Suppressor macrophage (primary cell): ENCODE measurements at places on chromosomes 1 and 21.

GRCh38 chr1:944341-945325, 14.4 kb downstream of the NOC2L start:
- no peak for DNase-seq

- peak; percentile 79 for DNase-seq
These were observed 87.5 kb upstream of the SGIP1 start for GRCh38 chr1:66446261-66447001.

- no peak for DNase-seq
These were observed 14.0 kb downstream of the KDF1 start for GRCh38 chr1:26946270-26946669.

DNA sequence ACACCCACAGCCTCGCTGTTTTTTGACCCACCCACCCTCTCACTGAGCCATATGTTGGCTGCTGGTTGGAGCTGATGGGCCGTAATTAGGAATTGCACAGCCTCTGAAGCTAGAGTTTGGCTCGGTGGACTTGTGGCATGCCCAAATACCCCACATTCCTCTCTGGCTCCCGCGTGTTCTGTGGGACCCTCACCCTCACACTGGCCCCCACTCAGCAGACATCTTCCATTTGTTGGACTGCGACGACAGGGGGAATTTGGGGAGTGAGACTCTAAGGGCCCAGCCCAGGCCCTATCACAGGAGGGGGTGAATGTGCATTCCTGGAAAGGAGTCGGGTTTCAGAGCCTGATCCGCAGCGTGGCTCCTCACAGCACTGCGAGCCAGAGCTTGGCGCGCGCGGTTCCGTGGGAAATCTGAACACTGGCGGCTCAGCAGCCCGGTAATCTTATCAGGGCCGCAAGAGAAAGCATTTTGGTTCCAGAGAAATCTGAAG, 5.2 kb downstream of the RCSD1 start:
- DNase-seq, result no peak

DNA sequence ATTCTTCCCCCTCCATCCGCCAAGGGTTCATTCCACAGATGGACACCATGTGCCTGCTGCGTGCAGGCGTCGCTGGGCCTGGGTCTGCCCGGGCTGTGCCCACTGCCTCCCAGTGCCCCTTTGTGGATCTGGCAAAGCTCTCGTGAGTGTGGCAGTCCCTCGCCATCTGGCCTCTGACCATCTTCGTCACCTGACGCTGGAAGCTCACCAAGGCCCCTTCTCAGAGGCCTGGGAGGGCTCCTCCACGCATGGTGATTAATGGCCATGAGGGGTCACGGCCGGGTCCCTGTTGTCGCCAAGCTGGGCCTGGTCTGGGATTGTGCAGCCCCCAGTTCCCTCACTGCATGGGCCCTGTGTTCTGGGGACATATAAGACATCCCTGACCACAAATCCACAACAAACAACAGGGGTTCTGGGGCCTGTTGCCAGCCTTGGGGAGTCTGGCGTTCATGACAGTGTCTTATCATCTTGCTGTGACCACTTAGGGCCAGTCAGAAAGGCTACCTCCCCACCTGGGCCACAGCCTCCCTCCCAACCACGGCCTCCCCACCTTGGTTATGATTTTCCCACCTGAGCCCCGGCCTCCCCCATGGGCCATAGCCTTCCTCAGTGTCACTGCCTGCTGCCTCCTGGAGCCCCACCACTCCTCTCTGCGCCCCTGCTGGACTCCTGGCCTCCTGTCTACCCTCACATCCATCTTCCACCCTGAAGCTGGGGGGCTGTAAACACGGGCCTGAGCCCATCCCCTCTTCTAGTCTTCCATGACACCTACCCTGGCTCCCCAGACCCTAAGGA, 27.9 kb downstream of the SLC45A1 start:
- DNase-seq, result no peak

- DNase-seq, result no peak
These were observed 212.8 kb downstream of the DYRK1A start for GRCh38 chr21:37579356-37579755.

GRCh38 chr21:46489800-46490199, 31.1 kb downstream of the DIP2A start:
- no peak for DNase-seq

- no peak for DNase-seq
These were observed 23.5 kb upstream of the LRRN2 start for GRCh38 chr1:204709021-204709420.

DNA sequence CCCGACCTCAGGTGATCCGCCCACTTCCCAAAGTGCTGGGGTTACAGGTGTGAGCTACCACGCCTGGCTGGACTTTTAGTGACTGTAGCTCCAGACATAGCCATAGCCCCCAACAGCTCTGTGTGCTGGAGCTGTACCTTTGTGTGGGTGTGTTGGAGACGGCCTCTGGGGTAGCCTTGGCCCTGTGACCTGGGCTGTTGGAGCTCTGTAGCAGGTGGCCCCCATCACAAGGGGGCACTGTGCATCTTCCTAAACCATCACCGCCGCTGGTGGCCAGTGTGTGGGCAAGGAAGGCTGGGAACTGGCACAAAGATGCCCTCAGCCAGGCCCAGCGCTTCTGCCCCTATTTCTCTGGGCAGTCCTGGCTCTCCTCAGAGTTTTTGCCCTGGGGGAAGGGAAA, 38.4 kb upstream of the FOXO6 start:
- DNase-seq, result peak; percentile 58

DNA sequence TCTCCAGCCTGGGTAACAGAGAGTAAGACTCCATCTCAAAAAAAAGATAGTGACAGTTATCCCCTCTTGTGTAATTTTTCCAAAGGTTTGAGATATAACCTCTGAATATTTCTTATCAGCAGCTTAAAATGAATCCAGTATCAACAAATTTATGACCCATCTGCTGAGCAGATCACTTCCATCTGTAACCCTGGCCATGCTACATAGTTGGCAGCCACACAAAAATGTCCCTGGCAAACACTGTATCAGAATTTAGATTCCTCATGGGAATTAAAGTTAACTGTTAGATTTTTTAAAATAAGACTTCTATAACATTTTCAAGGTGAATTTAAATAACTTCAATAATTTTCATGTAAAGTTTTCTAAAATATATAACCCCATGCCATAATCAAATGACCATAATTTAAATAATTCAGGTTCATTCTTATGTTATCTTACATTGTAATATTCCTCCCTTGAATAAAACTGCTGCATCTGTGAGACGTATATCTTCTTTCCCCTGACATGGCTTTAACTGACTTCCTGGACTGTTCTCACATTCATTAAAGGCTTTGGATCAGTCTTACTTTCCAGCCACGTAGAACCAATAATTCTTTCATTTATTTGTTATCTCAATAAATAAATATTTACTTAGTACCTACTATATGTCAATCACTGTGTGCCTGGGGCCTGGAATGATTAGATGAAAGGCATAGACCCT, 5.3 kb upstream of the PRPF38B start:
- no peak for DNase-seq

GRCh38 chr1:44812822-44813543, 4.7 kb downstream of the BTBD19 start:
- DNase-seq, result peak; percentile 2

GRCh38 chr1:228342627-228343190, 63.9 kb downstream of the TRIM11 start:
- DNase-seq, result no peak

DNA sequence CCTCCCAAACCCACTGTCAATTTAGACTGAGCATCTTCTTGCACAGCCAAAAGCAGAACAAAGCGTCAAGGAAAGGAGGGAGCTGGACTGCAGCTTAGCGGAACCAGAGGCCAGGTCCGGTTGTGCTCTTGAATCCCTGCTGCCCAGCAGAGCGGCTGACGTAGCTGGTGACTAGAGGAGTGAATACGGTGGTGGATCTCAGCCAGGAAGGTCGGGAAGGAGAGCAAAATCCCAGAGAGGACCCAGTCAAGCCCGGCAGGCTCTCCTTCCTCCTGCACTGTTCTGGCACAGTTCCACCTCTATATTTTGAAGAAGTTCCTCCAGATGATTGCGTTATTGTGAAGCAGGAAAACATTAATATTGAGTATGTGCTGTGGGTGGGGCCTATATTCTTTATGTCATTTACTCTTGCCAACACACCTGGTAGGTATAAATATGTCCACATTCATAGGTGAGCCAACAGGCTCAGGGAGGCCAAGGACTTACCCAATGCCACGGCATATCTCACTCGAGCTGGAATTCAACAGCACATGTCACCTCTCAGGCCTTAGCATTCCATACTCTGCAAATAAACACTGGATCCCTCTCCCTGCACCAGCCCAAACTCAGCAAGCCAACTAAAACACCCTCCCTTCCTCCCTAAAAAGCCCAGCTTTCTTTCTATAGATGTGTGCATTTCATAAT, 23.6 kb upstream of the ABCB10 start:
- peak; percentile 69 for DNase-seq

- peak; percentile 83 for DNase-seq
These were observed 676 bp downstream of the MORC3 start for GRCh38 chr21:36320421-36321324.

- DNase-seq, result no peak
These were observed 206.3 kb downstream of the KIF26B start for GRCh38 chr1:245361065-245361464.

GRCh38 chr1:172343240-172344160, 77.0 kb upstream of the C1orf105 start:
- no peak for DNase-seq

DNA sequence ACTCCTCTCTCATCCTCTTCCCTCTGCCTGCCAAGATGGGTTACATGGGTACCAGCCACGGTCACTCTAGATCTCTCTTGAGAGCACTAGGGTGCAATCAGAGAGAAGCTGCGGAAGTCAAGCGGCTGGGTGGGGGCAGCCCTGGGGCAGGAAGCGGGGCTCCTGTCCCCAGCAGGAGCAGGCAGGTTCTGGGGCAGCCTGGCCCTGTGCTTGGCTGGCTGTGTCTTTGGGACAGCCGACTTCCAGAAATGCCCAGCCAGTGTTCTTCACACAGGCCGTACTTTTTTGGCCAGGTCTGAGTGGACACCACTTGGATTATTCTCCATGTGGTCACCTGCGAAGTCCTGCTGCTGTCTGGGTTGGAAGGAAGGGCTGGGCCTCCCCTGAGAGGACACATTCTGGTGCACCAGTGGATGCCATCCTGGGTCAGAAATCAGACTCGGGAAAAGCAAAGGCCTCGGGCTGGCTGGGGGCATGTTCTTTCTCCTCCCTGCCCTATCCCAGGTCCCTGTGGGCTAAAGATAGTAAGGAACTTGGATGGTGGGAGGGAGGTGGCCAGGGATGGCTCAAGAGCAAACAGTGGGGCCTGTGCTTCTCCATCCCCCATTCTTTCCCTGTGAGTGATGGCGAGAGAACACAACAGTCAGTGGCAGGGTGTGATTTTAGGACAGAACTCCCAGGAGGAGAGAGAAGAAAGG, 93.7 kb downstream of the ITPKB start:
- no peak for DNase-seq

DNA sequence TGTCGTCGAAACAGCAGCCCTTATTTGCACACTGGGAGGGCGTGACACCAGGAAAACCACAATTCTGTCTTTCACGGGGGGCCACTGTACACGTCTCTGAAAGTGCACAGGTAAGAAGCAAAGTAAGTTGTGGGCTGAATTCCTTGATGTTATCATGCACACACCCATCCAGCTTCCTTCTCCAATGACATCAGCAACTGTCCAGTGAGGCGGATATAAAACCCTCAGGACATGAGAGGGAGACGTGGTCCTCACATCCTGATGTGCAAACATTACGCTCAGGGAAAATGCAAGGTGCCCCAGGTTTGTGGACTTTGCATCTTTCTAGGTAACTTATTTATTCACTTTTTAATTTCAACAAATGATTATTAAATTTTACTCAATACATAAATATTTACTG, 3.0 kb downstream of the TFF1 start:
- no peak for DNase-seq

GRCh38 chr1:169326956-169327268, 40.7 kb downstream of the NME7 start:
- DNase-seq, result no peak

DNA sequence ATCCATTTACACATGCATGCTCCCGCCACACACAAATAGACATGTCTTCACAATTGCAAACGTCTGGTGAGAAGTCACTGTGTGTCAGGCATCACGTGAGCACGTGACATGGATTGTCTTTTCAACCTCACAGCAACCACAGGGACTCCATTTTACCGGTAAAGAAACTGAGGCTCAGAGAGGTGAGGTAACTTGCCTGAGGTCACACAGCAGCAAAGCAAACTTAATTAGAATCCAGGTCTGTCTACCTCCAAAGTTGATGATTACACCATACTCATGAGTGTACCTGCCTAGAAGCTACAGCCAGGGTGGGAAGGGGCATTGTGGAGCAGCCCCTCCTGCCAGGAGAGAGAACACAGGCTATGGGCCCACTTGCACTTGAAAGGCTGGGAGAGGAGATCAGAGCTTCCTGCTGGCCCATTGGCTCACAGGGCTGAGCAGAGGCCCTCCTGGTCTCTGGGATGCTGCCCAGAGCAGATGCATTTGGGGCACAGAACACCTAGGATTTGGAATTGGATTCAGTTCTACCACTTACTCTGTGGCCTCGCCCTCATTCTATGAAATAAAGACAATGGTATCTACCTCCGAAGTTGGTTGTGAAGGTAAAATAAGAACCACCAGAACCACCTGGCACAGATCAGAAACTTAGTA, 44.4 kb upstream of the SELENON start:
- DNase-seq, result no peak

DNA sequence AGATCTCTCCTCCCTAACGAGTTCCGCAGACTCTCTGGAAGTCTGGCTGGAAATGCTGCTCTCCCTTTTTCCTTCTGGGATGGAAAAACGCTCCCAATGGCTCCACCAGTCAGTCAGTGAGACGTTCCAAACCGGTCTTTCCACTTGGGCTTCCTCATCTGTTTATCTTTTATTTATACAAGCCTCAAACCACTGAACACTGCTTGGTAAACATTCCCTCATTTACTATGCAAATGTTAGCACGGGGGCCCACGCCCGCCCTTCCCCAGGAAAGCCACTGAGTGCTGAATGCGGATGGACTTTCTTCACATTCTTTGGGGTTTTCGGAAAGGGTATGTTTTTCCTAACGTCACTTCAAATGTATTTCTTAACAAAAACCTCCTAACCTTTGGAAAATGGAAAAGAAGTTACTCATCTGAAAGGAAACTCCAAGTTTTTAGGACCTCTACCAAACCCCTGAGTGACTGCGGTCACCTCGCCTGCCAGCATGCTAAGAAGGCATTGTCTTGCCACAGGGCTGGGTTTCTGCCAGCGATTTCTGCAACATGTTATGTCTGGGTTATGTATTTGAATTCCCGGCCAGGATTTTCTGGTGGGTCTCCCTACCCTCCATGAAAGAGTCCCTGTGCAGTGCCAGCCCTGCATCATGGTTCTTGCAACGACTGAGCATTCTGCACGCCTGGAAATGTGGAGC, 14.0 kb upstream of the UMODL1 start:
- no peak for DNase-seq

GRCh38 chr21:42513985-42514882, 582 bp downstream of the SLC37A1 start:
- DNase-seq, result peak; percentile 73
